ENCODE measurements at places on chromosomes 2 and 18. TPM values are rescaled to one million over a fixed set of nuclear protein-coding genes. Genes with fewer than 3 reads are reported as not detected.

The HS1BP3 gene
- total RNA-seq: 15.6 TPM

The ABHD1 gene
- 1.1 TPM for total RNA-seq

The MYOM1 gene
- 878 TPM for total RNA-seq

The IRS1 gene
- 14.0 TPM for total RNA-seq

The TUBB8B gene
- total RNA-seq: not detected

The SERPINB11 gene
- total RNA-seq: not detected

The CYP27A1 gene
- 5.2 TPM for total RNA-seq

The CCDC68 gene
- total RNA-seq: 4.1 TPM

The ARHGEF4 gene
- 3.9 TPM for total RNA-seq

The UXS1 gene
- 23.3 TPM for total RNA-seq

The UBXN2A gene
- total RNA-seq: 22.4 TPM

The LIPT1 gene
- total RNA-seq: 6.6 TPM

The RBKS gene
- total RNA-seq: 3.9 TPM

The PLB1 gene
- 2.0 TPM for total RNA-seq

The PPP1CB gene
- total RNA-seq: 491 TPM

The CRYGC gene
- total RNA-seq: not detected

The RALB gene
- total RNA-seq: 49.9 TPM

The CFAP65 gene
- not detected for total RNA-seq

The REG3G gene
- total RNA-seq: not detected

The CHRNA1 gene
- total RNA-seq: 0.94 TPM

The DYNAP gene
- total RNA-seq: not detected

The SLC8A1 gene
- total RNA-seq: 906 TPM

The RAPGEF4 gene
- total RNA-seq: 12.6 TPM

The C18orf32 gene
- total RNA-seq: 65.2 TPM

The PSMA8 gene
- total RNA-seq: not detected
